ENCODE measurements at places on chromosomes 3 and 15. TPM values are rescaled to one million over a fixed set of nuclear protein-coding genes. Genes with fewer than 3 reads are reported as not detected.

The GOLGA6L7 gene
- 0.11 TPM for total RNA-seq

The MGA gene
- 43.3 TPM for total RNA-seq

DNA sequence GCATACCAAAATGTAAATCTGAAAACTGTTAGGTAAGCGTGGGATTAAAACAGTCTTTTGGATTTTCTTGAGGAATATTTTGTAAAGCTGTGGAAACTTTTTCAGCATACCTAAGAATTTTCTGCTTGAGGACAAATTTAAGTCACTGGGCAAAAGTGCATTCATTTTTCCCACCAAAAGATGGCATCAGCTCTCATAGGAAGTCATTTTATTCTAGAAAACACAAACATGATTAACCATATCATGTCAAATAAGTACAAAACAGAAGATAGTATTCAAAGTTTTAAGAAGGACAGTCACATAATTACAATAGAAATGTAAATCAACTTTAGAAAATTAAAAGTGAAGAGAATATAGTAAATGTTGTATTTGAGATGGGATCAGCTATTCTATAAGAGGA lies 63.5 kb downstream of the SLC49A4 start:
- no peaks in the 10 kb centered on the region for H3K4me1 ChIP-seq
- DNase-seq = no peak
- no peak overlapping the region for H3K27ac ChIP-seq
- no peaks in the 10 kb centered on the region for H3K27me3 ChIP-seq
- H3K36me3 ChIP-seq = no peaks in the 10 kb centered on the region
- no peak overlapping the region for H3K4me3 ChIP-seq

The SH2D7 gene
- not detected for total RNA-seq

DNA sequence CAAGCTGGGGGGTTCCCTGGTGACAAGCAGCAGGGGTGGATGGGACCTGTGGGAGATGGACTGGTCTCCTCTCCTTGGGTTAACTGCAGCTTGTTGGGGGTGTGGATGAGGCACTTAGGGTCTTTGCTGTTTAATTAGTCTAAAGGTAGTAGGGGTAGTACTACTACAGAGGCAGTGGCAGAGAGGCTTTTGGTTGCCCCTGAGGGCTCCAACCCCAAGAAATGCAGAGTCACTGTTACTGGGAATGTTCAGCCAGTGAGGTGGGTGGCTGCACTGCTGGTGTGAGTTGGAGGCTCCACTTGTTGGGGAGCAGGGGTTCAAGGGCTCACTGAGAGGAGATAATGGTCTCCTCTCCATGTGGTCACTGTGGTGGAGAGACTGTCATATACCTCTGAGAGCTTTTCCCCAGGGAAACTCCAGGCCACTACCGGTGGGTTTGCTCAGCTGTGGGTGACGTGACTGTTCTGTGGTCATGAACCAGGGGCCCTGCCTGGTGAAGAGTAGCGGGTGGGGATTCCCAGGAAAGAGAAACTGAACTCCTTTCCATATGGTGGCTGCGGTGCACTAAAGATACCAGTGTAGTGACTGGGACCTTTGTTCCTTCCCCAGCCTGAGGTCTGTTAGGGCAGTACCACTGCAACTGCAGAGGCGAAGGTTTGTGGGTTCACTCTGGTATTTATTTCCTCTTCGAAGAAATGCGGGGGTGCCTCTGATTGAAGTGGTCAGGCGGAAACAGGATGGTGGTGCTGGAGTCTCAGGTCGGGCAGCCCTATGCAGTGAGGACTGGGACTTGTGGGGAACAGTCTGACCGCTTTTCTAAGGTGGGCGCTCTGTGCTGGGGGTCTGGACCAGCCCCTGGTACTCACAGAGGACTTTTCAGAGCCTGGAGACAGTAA lies 68.9 kb upstream of the TNFSF10 start:
- DNase-seq = no peak
- H3K27ac ChIP-seq = no peak overlapping the region

The FETUB gene
- not detected for total RNA-seq

The PIGZ gene
- total RNA-seq = 1.0 TPM

DNA sequence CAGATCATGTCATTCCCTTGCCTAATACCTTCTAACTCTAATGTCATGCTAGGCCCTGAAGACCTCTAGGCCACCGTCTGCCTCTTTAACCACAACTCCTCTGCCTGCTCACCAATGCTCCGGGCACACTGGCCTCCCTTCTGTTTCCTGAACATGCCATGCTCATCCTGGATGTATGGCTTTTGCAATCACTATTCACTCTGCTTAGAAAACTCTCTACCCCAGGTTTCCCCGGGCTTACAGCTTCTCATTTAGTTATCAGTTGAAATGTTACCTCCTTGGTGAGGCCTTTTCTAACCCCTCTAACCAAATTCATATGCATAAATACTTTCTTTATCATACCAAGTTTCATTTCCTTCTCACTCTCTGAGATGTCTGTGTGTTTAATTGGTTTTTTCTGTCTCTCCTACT lies 727.8 kb upstream of the CFAP20DC start:
- H3K27me3 ChIP-seq = no peaks in the 10 kb centered on the region
- H3K4me3 ChIP-seq = no peak overlapping the region
- H3K36me3 ChIP-seq = no peaks in the 10 kb centered on the region
- no peaks in the 10 kb centered on the region for H3K4me1 ChIP-seq

GRCh38 chr15:93644595-93644994 lies 555.6 kb upstream of the RGMA start:
- no peaks in the 10 kb centered on the region for H3K27me3 ChIP-seq
- H3K27ac ChIP-seq = no peak overlapping the region
- no peaks in the 10 kb centered on the region for H3K36me3 ChIP-seq

The CELF6 gene
- total RNA-seq = not detected

GRCh38 chr3:107128946-107129345 lies 248.3 kb upstream of the CCDC54 start:
- H3K4me1 ChIP-seq = peaks cover 3% of the 10 kb centered on the region
- no peak overlapping the region for H3K4me3 ChIP-seq
- H3K27me3 ChIP-seq = no peaks in the 10 kb centered on the region

The NUTM1 gene
- not detected for total RNA-seq

GRCh38 chr3:112384769-112385168 lies 51.8 kb downstream of the CD200 start:
- H3K36me3 ChIP-seq = no peaks in the 10 kb centered on the region
- H3K27ac ChIP-seq = no peak overlapping the region
- H3K4me3 ChIP-seq = no peak overlapping the region
- DNase-seq = no peak
- no peaks in the 10 kb centered on the region for H3K4me1 ChIP-seq

DNA sequence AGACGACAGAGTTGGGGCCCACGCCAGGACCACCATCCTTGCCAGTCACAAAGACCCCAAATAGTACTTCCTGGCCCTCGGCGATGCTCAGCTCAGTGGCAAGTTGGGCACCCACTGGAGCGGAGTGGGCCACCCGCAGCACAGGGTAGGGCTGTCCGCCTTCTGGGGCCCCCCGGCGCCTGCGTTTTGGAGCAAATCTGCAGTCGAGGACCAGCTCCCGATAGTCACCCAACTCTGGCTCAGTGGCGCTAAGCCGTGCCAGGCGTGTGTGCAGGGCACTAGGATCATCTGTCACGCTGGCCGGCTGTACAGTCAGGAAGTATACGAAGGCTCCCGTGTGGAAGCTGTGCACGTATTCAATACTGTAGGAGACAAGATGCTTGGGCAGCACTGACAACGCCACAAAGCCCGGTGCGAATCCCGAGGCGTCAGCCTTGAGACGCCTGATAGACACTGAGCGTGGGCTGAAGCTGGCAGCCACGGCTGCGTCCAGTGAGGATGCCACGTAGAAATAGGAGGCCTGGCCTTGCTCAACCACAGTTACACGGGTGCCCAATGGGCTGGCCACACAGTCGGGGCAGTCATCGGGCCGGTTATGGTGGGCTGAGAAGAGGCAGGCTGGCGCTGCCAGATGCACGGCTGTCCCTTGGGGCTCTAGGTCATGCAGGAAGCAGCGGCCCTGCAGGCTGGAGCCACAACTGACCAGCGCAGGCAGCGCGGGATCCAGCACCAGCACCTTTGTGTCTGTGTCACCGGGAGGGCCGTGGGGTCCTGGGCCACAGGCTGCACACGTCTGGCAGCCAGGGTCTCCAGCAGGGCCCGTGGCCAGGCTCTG lies 945 bp downstream of the MST1R start:
- H3K36me3 ChIP-seq = peaks cover 2% of the 10 kb centered on the region
- no peak overlapping the region for H3K27ac ChIP-seq
- no peak for DNase-seq
- H3K27me3 ChIP-seq = no peaks in the 10 kb centered on the region
- peaks cover 65% of the 10 kb centered on the region for H3K4me1 ChIP-seq
- H3K4me3 ChIP-seq = peak overlapping the region; percentile 40

DNA sequence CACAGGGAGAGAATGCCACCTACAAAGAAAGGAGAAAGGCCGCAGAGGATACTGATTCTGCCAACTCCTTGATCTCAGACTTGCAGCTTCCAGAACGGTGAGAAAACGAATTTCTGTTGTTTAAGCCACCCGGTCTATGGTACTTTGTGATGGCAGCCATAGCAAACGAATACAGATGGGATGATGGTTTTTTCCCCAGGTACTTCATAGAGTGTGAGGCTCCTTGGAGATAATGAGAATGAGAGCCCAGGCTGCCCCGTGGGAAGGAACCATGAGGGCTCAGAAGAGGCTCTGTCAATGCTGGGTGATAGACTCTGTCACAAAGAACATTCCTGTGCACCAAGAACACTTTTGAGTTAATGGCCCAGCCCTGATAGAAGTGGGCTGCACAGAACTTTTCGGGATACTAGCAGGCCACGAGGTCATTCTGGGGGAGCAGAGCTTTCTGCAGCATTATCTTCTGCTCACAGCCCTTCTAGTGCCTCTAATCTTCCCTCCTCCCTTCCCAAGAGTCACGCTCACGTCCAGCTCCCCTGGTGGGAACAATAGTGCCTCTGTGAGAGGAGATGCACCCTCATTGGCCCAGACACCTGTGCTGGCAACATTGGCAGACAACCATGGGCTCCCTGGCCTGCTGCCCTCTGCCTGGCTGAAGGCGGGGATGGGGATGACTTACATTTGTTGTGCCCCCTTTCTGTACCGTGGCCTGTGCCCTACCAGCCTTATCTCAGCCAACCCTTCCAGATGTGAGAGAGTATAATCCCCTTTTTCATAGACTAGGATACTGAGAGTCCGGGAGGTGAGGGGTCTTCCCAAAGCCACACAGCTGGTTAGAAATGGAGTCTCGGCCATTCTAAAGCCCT lies 5.2 kb upstream of the RLBP1 start:
- peak; percentile 85 for DNase-seq
- no peaks in the 10 kb centered on the region for H3K36me3 ChIP-seq
- no peaks in the 10 kb centered on the region for H3K27me3 ChIP-seq
- H3K4me1 ChIP-seq = peaks cover 20% of the 10 kb centered on the region

DNA sequence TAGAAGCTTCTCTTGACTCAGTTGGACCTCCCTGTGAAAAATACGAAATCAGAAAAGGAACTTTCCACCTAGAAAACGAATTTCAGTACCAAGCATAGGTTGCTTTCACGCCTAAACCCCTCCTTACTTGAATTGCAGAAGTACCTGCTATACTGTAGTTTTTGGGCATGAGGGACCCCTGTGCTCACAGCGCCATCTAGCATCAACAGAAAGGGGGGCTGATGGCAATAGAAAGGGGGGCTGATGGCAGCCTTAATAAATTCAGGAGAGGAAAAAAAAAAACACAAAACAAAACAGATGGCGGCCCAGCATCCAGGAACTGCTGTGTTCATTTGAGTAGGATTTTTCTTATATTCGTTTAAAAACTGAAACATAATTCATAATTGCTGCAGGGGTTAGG lies 96.7 kb downstream of the NPAP1 start:
- H3K36me3 ChIP-seq = no peaks in the 10 kb centered on the region
- no peaks in the 10 kb centered on the region for H3K4me1 ChIP-seq
- no peak overlapping the region for H3K4me3 ChIP-seq
- DNase-seq = no peak
- no peaks in the 10 kb centered on the region for H3K27me3 ChIP-seq

GRCh38 chr3:139378587-139379241 lies 10.7 kb downstream of the COPB2 start:
- no peak for DNase-seq
- no peak overlapping the region for H3K4me3 ChIP-seq
- peaks cover 88% of the 10 kb centered on the region for H3K36me3 ChIP-seq
- no peaks in the 10 kb centered on the region for H3K4me1 ChIP-seq
- no peak overlapping the region for H3K27ac ChIP-seq

The GP9 gene
- total RNA-seq = not detected

The CHRNA5 gene
- 14.9 TPM for total RNA-seq

The MGLL gene
- total RNA-seq = 0.18 TPM

DNA sequence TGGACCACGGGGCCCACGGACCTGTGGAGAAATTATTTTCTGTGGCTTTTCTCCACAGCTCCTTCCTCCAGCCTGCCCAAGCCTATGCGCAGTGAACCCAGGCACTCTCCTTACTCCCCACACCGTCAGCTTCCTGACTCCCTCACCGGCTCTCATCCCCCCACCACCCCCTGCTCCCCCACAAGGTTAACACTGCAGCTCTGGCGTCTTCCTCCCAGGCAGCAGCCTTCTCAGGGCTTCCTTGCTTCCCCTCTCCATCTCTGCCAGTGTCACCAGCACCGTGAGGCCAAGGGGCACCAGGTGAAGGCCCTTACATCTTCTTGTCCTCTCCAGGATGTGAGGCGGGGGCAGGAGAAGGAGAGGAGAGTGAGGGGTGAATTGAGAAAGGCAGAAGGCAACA lies 168.3 kb upstream of the TLE3 start:
- H3K27ac ChIP-seq = no peak overlapping the region
- H3K4me1 ChIP-seq = no peaks in the 10 kb centered on the region
- H3K27me3 ChIP-seq = peaks cover 19% of the 10 kb centered on the region

DNA sequence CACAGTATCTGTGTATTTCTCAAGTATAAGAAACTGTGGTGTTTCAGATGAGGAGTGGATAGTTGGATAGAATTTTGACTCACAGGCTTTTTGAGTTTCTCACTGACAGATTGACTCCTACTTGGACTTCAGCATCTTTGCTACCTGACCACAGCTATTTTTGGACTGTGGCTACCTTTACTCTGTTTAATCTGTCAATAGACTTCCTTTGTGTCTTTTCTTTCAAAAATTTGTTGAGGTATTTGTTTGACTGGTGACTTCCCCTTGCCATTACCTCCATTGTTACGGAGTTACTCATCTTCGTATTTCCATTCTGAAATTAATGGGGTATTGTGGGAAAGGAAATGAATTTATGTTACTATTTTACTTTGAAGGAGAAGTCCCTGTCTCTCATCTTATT lies 123.8 kb downstream of the AGBL1 start:
- H3K27ac ChIP-seq = no peak overlapping the region
- no peak for DNase-seq
- H3K27me3 ChIP-seq = no peaks in the 10 kb centered on the region
- no peak overlapping the region for H3K4me3 ChIP-seq

All from K562 (cell line).